ENCODE measurements at places on chromosomes 4 and X.

- no peak for DNase-seq
Observed at GRCh38 chrX:42628471-42628870, 149.5 kb downstream of the PPP1R2C start.

GRCh38 chrX:123331349-123331748, 147.3 kb downstream of the GRIA3 start:
- DNase-seq: no peak

- DNase-seq: no peak
Observed at GRCh38 chr4:74624351-74625151, 169.8 kb downstream of the BTC start.

GRCh38 chr4:184647266-184648053, 1.8 kb downstream of the CASP3 start:
- DNase-seq: no peak

DNA sequence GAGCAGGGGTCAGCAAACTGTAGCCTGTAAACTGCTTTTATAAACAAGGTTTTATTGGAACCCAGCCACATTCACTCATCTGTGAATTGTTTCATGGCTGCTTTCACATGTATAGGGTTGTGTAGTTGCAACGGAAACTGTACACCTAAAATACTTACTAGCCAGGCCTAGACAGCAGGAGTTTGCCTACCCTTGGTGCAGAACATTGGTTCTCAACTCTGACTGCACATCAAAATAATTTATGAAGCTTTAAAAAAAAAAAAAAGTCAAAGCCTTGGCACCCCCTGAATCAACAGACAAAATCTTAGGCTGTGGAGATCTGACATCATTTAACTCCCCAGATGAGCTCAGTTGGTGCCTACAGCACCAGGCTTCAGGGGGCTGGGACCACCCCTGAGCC, 27.8 kb downstream of the ADGRA3 start:
- no peak for DNase-seq

- DNase-seq: no peak
Observed at GRCh38 chr4:3640587-3640962, 108.4 kb upstream of the LRPAP1 start.

- DNase-seq: no peak
Observed at GRCh38 chr4:149823769-149824221, 8.2 kb upstream of the IQCM start.

DNA sequence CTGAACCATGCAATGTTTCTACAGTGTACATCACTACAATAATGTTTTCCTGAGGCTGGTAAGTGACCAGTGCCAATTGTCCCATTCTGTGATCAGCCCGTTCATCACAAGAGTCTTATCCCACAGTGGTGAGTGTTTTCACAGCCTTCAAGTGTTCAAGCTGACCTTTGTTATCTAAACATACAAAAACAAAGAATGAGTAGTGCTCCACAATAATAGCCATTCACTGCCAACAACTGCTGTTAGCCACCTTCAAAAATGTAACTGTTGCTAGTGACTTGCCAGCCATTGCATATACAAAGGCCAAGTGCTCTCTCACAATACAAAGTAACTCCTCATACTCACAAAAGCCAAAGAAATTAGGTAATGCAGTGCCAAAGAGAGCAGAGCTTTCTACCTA, 1084.1 kb downstream of the FAM133A start:
- DNase-seq: no peak

DNA sequence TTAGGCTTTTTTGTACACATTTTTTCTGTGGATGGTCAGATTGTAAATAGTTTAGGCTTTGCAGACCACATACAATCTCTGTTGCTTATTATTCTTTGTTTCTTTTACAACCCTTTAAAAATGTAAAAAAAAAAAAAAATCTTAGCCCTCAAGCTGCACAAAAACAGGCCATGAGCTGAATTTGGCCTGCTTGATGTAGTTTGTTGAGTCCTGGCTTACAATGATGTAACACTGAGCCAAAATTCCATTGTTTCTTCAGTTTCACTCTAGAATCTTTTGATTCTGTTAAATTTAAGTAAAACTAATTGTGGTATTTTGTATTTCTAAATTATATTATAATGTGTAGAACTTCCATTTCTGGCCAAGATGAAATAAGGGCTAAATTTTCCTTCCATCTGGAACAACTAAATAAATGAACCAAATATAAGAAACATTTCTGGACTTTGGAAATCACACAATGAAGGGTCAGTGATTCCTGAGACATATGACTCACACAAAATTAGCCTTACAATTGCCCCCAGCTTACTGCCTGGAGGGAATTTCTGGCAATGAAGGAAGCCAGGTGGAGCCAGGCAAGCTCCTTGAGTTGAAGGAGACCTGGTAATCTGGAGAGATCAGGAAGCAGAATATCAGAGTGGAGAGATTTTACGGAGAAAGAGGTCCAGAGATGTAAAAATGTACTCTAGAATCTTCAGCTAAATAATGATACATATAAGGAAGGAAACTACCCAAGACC, 29.8 kb downstream of the IQCM start:
- DNase-seq: no peak

Data from activated naive CD4-positive, alpha-beta T cell treated with anti-CD3 and anti-CD28 coated beads, Interleukin-2, amount 10 ng/mL, durations not matched to agents 7 days and 5 days (primary cell).